ENCODE measurements at places on chromosomes 1 and 21.

DNA sequence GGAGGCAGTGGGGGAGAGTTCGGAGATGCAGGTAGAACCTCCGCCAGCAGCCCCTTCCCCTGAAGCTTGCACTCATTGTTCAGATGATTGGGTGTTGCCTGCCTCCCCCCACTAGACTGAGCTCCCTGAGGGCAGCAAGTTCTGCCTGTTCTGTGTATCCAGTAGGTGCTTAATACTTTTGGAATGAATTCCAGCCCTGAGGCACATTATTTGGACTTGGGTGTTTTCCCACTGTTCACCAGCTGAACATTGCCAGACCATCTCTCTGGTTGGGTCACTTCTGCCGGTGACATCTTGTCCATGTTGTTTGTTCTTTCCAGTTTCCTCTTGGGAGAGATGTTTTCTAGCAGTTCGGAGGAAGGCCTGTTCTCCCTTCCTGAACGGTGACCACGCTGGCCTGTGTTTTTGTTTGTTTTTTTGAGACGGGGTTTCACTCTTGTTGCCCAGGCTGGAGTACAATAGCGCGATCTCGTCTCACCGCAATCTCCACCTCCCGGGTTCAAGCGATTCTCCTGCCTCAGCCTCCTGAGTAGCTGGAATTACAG is 48.7 kb downstream of the SPSB1 start:
- DNase-seq: no peak

- DNase-seq: no peak
Measured at GRCh38 chr1:93670141-93670540, 11.5 kb downstream of the BCAR3 start.

DNA sequence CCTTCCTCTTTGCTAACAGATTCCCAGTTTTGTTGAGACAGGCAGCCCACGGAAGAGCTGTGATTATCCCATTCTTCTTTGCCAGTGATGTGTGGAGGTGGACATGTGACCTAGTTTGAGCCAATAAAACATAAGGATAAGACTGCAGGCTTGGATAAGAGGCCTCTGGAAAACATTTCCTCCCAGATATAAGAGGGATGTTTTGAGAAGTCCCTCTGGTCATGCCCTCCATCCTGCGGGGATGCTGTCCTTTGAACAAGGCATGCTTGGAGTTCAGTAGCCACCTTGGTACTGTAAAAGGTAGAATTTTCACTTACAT is 155.7 kb downstream of the TM2D1 start:
- no peak for DNase-seq

DNA sequence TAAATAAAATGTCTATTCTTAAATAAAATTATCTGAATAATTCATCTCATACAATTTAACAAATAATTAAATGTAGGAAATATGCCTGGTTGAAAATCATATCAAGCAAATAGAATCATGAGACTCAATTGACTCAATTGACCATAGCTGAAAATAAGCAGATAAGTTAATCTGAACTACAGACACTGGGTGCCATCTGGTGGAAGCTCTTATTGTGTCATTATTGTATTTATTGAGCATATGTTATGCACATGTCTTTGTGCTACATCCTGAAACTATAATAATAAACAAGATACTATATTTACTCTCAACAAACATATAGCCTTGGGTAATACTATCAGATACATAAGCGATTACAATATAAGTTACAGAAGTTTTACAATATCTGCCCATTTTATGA is 41.0 kb downstream of the BRINP3 start:
- DNase-seq: no peak

GRCh38 chr21:31781737-31782136 is 49.8 kb upstream of the SCAF4 start:
- DNase-seq: no peak

DNA sequence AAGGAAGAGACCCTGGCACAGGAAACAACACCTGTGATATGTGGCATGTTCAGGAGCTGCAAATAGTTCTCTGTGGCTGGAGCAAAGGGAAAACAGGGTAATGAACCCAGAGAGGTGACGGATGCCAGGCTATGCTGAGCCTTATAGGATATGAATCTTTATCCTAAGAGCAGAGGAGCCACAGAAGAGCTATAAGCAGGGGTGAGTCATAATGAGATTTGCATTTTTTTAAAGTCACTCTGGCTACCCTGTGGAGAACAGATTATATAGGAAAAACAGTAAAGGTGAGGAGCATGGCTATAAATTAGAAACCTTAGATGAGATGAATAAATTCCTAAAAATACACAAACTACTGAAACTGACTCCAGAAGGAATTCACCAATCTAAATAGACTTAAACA is 12.8 kb upstream of the MPL start:
- DNase-seq: no peak

DNA sequence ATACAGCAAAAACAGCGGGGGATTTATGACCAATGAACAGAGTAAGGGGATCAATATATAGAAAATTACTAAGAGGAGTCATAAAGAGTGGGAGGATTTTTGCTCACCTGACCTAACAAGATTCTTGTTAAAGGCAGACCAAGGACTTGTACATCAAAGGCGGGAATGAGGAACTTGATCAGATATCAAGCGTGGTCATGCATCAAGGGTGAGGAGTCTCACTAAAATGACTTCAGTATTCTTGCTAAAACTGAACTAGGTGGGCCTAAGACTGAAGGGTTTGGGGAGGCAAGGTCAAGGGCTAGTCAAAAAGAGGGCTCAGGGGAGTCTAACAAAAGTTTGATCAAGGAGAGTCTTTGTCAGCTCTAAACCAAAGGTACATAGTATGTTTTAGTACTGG is 2.1 kb downstream of the MOV10 start:
- no peak for DNase-seq

GRCh38 chr1:121471523-121471922 is 286.7 kb downstream of the SRGAP2C start:
- peak; percentile 55 for DNase-seq

DNA sequence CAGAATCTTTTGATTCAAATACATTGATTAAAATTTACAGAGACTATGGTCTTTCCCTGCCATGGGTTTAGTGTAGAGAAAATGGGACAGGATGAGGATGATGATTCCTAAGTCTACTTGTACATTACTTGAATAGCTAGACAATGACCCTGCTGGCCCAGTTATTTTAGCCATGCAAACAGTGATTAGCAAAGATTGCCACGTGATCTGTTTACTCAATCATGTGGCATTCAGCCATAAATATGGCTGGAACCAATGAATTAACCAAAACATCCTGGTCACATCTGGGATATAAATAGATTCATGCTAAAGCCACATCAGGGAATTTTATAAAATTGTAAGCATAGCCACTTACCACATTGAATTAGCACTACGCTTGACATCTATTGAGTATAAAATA is 167.3 kb downstream of the PBX1 start:
- no peak for DNase-seq

DNA sequence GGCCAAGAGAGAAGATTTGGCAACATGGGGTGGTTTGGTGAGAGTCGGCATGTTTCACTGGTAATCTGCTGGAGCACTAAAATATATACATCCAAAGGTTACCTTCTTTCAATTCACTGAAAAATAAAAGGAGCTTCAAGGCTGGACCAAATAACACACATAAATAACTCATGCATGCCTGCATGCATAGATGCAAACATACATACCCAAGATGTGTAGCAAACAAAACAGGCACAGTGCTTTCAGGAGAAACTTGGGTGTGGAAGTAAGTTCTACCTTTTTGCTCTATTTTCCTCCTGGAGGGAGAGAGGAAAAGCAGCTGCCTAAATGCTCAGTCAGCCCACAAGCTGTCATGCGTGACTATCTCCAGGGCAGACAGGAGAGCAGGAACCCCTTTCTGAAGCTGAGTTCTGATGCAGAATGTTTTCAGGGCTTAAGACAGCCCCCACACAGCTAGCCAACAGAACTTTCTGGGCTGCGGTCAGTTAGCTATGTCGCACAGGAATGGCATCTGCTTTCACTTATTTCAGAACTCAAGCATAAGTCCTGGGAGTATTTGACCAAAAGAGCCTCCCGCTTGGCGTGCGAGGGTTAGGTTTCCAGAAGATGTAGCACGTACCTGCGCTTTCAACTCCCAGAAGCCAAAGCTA is 166.2 kb downstream of the TOMM20 start:
- peak; percentile 62 for DNase-seq

DNA sequence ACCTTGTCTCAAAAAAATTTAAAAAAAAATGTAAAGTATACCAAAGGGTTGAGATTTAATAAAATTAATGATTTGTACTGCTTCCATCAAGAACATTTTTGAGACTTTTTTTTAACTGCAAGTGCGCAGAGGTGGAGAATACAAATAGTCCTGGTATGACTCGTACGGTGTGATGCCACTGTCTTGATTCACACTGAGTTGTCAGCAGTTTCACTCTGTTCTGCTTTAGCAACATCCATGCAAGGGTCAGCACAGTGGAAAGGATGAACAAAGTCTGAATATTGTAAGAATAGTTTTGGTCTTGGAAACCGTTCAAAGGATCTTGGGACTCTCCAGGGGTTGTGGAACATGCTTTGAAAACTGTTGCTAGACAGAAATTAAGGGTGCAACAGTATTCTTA is 40.2 kb downstream of the EXO1 start:
- peak; percentile 21 for DNase-seq

DNA sequence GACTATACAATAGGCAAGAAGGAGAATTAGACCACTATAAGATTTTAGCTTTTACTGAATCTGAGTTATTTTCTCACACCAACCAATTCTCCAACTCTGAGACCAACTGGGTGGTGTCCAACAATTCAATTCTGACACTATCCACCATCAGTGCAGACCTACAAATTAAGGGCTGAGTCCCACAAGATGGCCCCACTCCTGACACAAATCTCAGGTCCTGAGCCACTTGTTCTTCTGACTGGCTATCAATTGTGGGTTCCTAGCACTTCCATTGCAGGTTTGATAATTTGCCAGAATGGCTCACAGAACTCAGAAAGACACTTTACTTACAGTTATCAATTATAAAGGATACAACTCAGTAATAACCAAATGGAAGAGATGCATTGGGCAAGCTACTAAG is 6.7 kb downstream of the ERO1B start:
- DNase-seq: no peak

- no peak for DNase-seq
Measured at GRCh38 chr1:42370876-42371549, 9.6 kb upstream of the RIMKLA start.

Data from activated CD4-positive, alpha-beta T cell treated with anti-CD3 and anti-CD28 coated beads, Interleukin-2, amount 50 U/mL, for 16 hours (primary cell).